H4 (cell line): ENCODE measurements at places on chromosomes 5 and 9. TPM values are rescaled to one million over a fixed set of nuclear protein-coding genes. Genes with fewer than 3 reads are reported as not detected.

- no peak for DNase-seq
These were observed 52.6 kb upstream of the FCN2 start for GRCh38 chr9:134827993-134828392.

DNA sequence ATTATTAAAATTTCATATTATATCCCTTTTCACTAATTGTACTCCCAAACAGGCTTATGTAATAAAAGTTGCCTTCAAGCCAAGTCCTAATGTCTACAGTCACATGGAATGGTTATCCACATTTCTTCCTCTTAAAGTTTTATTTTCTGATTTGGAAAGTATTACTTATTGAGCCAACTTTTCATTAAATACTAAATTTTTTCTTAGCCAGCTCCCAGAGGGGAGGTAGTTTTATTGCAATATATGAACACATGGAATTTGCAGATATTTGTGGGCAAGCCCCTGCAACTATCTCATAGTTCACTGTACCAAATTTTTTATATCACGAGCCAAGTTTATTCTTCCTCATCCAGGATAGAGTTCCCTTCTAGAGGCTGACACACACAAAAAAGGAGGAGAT, 332.8 kb upstream of the PTGER4 start:
- DNase-seq: no peak

DNA sequence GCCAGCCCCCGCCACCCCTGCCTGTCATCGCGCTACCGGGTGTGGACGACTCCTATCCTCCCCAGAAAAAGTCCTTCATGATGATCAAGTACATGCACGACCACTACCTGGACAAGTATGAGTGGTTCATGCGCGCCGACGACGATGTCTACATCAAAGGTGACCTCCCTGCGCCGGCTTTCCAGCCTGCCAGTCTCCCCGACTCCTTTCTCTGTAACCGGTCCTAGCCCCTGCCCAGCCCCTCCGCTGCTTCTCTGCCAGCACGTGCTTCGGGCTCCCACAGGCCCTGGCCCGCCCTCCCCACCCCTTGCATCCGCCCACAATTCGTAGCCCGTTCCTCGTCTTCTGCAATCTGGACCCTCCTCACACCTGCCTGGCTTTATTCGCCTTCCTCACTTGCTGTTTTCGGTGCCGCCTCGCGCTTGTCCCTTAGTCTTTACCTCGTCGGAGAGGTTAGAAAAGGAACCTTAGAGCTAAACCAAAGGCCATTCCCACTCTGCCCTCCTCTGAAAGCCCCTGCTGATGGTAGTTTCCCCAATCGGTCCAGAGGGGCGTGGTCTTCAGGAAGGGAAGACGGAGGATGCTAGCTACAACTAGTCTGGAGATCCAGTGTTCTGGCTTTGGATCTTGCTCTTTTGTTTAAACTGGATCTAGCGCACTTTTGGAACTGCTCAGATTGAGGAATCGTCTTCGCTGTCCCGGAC, 1.4 kb downstream of the CHSY3 start:
- peak; percentile 16 for DNase-seq

DNA sequence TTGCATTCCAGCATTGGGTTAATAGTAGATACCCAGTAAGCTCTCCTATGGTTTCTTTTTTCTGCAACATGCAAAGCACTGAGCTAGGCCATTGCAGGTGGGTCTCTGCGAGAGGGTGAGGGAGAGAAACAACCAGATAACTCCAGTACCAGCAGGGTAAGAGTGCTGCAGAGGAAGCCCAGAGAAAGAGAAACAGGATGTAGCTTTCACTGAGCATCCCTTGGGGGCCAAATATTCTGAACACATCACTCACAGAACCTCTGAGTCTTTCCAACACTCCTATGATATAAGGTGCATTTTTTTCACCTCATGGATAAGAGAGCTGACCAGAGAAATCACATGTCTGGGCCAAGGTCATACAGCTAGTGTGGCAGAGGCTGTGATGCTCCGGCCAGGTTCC, 76.7 kb downstream of the TRIM32 start:
- DNase-seq: no peak

GRCh38 chr5:159833088-159833487, 83.2 kb upstream of the ADRA1B start:
- no peak for DNase-seq

GRCh38 chr5:64827703-64828102, 59.0 kb downstream of the CWC27 start:
- DNase-seq: no peak

- no peak for DNase-seq
These were observed 189.4 kb downstream of the AUH start for GRCh38 chr9:91172329-91172728.

DNA sequence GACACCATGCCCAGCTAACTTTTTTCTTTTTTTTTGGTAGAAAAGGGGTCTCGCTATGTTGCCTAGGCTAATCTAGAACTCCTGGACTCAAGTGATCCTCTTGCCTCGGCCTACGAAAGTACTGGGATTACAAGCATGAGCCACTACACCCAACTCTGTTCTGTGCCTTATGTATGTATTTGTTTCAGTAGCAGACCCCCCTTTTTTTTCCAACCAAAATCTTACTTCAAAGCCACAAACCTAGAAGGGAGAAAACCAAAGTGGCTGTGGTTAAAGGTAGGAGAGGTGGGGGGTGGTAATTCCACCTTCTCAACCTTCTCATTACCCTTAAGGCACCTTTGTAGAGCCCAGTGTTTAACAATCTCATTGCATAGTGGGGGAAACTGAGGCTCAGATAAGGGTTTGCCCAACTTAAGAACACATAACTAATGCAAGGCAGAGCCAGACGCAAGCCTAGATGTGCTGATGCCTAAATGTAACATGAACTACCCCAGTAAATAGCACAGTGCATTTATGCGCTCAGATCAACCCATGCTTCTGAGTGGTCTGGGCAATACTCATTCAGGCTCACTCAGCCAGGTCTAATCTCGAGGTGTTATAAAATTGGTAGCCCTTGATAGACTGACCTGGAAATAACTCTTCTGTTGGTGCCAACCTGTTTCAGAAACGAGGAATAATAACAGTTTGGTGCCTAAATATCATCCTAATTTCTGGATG, 33.0 kb downstream of the ITK start:
- DNase-seq: no peak

- DNase-seq: peak; percentile 88
These were observed 109.1 kb upstream of the RPS23 start for GRCh38 chr5:82387001-82387818.

DNA sequence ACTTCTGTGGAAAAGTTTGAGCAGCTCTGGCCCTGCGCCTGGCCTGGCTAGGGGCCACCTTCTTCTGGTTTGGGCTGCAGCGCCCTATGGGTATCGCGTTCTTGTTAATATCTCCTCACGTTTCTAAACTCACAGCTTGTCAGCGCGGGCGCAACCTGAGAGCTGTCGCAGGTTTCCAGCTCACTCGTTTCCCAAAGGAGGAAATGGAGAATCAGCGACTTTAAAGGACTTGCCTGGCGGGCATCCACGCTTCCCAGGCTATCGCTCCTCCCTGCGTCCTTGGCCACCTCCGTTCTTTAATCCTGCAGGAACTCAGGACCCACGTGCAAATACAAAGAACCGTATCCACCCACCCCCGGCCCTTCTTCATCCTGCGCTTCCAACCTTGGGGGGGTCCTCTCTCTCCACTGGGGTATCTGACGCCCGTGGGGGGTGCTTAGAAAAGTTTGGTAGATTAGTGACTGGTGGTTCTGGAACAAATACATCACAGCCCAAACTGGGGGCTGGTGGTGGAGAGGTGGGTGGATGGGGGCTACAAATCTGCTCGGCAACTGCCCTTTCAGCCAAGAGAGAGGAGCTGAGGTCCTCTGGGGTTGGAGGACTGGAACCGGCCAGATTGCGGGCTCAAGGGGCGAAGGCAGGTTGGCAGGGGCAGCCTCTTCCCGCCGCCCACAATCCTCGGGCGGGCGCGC, 578 bp upstream of the PSAT1 start:
- DNase-seq: peak; percentile 57

DNA sequence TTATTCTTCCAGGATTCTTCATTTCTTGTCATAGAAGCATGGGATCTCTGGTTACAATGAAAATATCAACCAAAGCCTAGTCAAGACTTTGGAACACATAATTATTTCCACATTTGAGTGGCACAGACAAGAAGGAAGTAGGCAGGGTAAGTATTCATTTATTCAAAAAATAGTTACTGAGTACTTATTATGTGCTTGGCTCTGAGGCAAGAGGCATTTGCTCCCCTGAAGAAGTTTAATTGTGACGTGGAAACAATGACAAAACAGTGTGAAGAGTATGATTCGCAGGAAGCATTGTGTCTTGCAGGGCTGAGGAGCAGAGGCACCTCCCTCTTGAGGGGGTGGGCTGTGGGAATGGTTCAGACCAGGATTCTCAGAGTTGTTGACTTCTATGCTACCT, 45.0 kb upstream of the TNFSF15 start:
- DNase-seq: no peak

- DNase-seq: peak; percentile 58
These were observed 4.8 kb upstream of the PLGRKT start for GRCh38 chr9:5442400-5443011.

SIT1 gene
- not detected in 2 replicates for total RNA-seq

SCGB3A2 gene
- not detected in 2 replicates for total RNA-seq

NUDT12 gene
- 9.9 and 15.9 TPM in 2 replicates for total RNA-seq

DMRT3 gene
- not detected in 2 replicates for total RNA-seq

NIPBL gene
- 7.4 and 14.0 TPM in 2 replicates for total RNA-seq

PDE6A gene
- 0.02 TPM in 1 of 2 replicates, not detected in the other for total RNA-seq
